ENCODE measurements at places on chromosomes 16 and 17. TPM values are rescaled to one million over a fixed set of nuclear protein-coding genes. Genes with fewer than 3 reads are reported as not detected.

LRRC37A gene
- 1.0 TPM for total RNA-seq

NT5C3B gene
- total RNA-seq: 61.9 TPM

NOS2 gene
- total RNA-seq: not detected

C17orf107 gene
- total RNA-seq: 1.8 TPM

PRR35 gene
- total RNA-seq: not detected

TSPOAP1 gene
- total RNA-seq: 4.0 TPM

TMEM88 gene
- not detected for total RNA-seq

GRCh38 chr16:19858340-19859018 is 26.2 kb downstream of the GPRC5B start:
- no peak for DNase-seq

DNA sequence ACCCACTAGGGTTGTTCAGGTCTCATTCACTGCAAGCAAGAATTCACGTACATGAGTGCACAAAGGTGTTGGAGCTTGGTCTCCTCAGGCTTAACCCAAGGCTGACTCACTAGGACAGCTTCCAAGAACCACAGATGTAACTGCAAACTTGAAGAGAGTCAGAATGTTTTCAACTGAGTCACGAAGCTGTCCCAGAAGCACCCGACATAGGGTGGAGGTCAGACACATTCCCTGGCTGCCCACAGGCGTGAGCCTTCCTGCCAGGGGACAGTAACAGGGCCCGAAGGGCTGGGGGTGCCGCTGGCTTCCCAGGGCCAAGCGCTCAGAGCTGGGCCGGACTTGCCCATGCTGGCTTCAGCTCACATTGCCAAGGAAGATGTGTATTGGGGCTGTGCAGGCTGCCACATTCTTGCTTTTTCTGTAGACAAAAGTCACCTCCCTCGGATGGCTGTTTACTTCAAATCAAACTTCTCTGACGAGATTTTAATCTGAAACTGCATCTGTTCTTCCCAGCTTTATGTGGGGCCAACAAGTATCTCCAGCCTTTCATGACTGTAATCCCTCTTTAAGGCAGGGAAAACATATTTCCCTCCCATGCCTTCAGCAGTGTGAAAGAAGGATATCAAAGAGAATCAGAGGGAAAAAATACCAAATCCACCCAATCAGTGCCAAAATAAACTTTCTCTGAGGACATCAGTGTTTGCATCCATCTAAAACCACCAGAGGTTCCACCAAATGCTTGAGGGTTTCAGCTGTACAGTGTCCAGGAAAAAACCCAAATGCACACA is 14.3 kb downstream of the CMTM3 start:
- DNase-seq: peak; percentile 94

- peak; percentile 73 for DNase-seq
Measured at GRCh38 chr17:21549107-21549687, 143.1 kb upstream of the KCNJ18 start.

GRCh38 chr17:30336369-30337171 is 2.7 kb upstream of the TMIGD1 start:
- peak; percentile 60 for DNase-seq

DNA sequence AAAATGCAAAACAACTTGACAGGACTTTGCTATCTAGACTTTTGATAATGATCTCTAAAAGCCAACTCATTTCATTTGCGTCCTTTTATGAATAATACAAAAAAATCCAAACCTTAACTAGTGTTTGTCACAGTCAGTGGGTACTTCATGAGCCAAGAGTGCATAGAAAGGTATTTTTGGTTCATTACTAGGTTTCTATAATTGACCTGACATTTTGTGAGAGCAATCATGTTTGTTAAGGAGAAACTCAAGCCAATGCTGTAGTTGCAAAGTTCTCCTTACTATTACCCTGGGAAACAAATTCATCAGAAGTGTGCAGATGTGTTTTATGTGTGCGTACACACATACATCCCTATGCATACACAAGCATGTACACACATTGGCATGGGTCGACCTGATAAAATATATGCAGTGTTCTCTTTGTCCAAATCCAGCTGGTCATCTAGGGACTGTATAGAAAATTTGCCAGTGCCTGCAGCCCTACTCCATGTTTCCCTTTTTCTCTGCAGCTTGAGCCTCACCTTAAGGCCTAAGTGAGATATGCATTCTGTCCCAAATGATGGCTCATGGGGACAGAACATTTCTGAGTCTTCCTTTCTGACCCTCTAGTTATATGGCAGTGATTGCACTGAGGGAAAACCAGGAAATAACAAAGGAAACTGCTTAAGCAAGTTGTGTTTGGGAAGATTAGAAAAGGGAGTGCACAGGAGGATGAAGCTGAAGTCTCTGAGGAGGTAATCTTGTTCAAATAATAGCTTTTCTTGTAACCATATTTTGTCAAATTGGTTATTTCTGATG is 128.1 kb downstream of the CDH13 start:
- no peak for DNase-seq

- no peak for DNase-seq
Measured at GRCh38 chr17:52105591-52105990, 52.9 kb downstream of the CA10 start.

GRCh38 chr16:21279501-21279900 is 1.4 kb upstream of the CRYM start:
- peak; percentile 9 for DNase-seq

GRCh38 chr17:62703776-62704380 is 76.4 kb downstream of the MRC2 start:
- peak; percentile 60 for DNase-seq

GRCh38 chr16:62596584-62596983 is 560.3 kb upstream of the CDH8 start:
- DNase-seq: no peak

DNA sequence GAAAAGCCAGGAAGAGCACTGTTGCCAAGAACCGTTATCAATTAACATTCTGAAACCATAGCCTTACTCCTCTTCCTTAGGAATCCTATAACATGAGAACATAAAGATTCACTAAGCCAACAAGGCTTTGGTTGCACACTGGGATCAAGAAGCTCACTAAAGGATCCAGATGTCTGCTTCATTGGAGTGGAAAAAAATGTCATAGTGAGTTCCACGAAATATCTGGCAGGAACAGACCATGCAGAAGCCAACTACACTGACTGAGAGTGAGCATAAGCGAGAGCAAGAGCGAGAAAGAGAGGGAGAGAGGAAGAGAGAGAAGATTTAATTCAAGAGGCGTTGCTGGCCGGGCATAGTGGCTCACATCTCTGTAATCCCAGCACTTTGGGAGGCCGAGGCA is 13.4 kb upstream of the MEIOC start:
- no peak for DNase-seq

DNA sequence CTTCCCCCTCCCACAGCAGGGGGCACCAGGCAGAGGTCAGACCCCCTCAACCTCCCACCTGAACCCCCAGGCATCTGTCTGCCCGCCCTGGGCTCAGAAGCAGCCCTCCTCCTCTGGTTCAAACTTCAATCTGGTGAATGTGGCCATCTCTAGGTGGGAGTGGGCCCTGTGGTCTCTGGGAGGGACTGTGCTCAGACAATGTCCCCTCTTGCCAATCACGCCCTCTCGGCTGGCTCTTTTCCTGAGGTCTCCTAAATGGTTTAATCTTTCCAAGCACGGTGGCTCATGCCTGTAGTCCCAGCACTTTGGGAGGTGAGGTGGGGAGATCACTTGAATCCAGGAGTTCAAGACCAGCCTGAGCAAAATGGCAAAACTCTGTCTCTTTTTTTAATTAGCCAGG is 15.2 kb downstream of the LITAF start:
- no peak for DNase-seq

DNA sequence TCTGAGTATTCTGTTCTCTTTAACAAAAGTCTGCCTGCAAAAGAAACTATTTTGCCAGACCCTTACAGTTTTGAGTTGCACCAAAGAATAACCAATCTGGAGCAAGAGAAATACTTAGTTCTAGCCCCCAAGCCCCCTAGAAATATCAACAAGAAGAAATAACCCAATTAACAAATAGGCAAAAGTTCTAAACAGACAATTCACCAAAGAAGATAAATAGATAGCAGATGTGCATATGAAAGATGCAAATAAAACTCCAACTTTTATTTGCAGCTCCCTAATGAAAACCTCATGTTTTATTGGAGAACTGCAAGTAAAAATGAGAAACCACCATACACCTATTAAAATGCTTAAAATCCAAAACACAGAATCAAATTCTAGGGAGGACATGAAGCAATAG is 1308.0 kb downstream of the CDH11 start:
- no peak for DNase-seq

DNA sequence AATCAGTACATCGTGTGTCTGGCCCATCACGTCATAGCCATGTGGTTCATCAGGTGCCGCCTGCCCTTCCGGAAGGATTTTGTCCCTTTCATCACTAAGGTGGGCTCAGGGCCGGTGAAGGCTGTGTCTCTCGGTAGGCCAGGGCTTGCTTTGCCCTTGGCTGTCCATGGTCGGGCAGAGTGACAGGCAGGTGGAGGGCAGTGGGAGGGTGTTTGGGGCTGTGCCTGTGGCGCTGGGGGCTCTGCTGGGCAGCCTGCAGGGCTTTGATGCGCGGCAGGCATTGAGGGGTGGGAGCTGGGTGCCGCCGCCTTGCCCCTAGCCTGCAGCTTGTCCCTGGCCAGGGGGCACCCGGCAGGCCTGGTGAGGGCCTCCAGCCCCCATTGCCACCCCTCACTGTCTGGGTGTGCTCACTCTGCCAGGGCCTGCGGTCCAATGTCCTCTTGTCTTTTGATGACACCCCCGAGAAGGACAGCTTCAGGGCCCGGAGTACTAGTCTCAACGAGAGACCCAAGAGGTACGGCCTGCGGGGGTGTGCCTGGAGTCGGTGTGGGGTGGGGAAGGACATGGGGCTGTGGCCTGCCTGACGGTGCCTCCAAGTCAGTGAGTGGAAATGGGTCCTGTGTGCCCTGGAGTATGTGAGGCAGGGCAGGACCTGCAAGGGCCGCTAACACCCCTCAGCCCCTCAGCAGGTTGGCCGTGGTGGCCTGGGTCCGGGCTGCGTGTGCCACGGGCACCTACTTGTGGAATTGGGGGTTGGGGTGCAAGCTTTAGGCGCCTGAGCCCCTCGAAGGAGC is 28.5 kb downstream of the TSC2 start:
- no peak for DNase-seq

DNA sequence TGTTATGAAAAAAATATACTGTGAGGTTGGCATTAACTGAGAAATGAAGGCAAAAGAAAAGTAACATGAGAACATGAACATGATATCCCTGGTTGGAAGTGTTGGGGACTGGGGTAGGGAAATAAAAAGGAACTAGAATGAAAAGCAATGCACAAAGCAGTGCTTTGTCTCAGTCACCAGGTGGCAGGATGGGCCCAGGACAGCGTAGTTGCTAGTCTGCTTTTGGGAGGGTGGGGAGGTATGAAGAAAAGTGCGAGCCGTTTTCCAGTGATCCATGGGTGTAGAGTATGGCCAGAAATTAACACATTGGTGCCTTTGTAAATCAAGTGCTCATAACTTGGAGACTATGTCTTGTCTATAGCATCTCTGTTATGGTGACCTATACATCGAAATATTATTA is 662.5 kb upstream of the SALL1 start:
- no peak for DNase-seq

DNA sequence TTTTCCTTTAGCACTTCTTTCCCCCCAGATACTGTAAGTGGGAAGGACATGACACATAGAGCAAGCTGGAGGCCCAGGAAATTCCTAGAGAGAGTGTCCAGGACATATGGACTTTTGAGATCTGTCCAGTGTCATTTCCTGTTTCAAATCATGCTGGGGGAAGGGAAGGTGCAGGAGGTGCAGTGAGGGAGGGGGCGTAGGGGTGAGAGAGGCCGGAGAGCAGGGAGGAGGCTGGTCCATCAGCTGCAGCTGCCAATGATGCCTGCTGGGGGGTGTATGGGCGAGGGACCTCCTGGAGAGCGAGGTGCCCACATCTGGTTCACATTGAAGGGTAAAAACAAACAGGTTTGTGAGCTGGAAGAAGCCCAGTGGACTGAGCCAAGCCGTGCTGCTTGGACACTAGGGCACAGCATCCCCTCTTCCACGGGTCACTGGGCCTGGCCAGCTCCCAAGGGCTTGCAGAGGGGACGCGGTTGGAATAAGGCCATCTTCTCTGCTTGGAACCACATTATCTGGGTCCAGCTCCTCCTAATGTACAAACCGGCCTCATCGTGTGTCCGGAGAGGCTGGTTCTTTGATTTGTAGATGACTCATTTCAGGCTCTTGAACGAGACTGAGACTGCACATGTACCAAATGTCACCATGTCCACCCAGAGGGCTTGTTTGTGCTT is 70.4 kb upstream of the SMURF2 start:
- peak; percentile 80 for DNase-seq

GRCh38 chr16:22318690-22319358 is 21.6 kb downstream of the POLR3E start:
- DNase-seq: peak; percentile 25

DNA sequence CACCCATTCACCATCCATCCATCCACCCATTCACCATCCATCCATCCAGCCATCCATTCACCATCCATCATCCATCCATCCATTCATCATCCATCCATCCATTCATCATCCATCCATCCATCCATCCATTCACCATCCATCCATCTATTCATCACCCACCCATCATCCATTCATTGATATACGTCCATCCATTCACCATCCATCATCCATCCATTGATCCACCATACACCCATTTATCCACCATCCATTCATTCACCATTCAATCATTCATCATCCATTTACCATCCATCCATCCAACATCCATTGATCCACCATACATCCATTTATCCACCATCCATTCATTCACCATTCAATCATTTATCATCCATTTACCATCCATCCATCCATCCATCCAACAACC is 111.7 kb downstream of the ABCC12 start:
- DNase-seq: no peak

GRCh38 chr16:12570046-12570618 is 233.6 kb downstream of the CPPED1 start:
- DNase-seq: no peak

DNA sequence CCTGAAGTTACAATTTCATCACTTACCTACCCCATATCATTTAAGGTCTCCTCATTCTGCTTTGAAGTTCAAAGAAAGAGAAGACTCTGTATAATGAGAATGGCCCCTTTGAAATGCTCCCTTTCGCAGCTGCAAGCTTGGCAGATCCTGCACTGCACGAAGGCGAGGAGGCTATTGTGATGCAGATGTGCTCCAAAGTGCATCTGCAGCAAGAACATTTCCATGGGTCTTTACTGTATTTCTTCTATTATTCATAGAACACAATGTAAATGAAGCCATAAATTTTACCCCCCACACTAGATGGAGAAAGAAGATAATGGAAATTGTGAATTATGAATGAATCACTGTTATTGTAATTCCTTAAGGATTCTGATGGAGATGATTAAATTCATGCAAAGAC is 178.7 kb downstream of the CHD9NB start:
- DNase-seq: no peak
